Stimulated activated CD4-positive, alpha-beta T cell treated with anti-CD3 and anti-CD28 coated beads, Interleukin-4, amount 100 ng/mL, for 24 hours (primary cell): ENCODE measurements at places on chromosomes 13 and 19.

GRCh38 chr19:52190487-52191293, 838 bp downstream of the PPP2R1A start:
- no peak for DNase-seq

DNA sequence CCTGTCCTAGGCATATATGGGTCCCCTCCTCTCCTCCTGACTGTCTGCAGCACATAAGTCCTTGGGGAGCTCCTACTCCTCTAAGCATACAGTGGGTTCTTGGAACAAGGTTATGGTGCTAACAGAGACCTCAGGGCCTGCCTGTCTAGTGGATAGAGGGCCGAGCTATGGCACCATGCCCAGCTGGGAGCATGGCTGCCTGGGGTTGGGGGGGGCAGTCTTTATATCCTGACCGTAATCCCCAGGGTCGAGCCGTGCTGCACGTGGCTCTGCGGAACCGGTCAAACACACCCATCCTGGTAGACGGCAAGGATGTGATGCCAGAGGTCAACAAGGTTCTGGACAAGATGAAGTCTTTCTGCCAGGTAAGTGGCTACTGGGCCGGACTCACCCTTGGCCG, 3.3 kb downstream of the GPI start:
- no peak for DNase-seq

- no peak for DNase-seq
Measured at GRCh38 chr13:99896369-99897075, 75.0 kb downstream of the ZIC5 start.

DNA sequence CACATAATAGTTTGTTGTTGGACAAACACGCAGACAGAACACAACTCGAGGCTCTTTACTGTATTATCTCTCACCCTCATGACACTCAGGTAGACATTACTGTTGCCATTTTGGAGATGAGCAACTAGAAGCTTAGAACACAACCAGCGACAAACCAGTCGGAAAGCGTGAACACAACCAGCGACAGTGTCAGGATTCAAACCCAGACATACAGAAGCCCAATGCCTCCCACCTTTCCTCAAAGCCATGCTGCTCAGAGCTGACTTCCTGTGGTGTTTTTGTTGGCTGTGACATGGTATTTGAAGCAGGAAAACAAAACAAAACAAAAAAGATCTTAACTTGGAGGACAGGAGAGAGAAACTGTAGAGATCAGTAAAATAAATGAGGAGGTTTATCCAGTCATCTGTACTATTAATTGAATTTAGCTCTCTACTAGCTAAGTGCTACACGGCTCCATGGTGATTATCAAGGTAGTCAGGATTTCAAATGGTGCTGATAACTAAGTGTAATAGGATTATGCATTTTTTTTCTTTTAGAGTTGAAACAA, 92.1 kb downstream of the STARD13 start:
- no peak for DNase-seq

DNA sequence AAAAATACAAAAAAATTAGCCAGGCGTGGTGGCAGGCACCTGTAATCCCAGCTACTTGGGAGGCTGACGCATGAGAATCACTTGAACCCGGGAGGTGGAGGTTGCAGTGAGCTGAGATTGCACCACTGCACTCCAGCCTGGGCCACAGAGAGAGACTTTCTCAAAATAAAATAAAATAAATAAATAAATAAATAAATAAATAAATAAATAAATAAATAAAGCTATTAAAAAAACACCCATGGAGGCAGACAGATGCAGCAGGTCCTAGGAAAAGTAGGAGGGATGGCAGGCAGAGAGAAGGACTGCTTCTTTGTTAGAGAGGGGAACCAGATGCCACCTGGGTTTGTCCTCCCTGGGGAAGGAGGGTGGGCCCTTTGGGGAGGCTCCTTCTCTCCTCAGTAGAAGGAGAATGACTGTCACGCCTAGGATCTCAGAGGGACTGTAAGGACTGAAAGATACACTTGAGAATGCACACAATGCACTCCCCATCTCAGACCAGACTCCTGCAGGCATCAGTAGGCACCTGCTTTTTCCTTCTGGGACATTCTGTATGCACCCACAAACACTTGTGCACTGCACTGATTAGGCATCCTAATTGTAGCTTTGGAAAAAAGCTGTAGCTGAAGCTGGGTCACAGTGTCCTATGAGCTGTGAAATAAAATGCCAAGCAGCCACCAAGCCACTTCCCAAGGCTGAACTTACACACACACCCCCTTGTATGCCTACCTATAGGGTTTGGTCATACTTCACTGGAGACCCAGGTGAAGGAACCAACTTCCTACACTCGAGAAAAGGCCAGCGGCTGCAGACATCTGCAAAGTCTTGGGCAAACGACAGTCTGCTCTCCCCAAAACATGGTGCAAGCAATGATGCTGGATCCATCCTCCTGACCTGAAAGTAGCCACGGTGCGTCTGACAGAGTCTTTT, 18.9 kb upstream of the SLC35E1 start:
- DNase-seq = no peak

- DNase-seq = no peak
Measured at GRCh38 chr13:111482806-111483620, 162.6 kb downstream of the TEX29 start.

GRCh38 chr13:106284358-106284757, 251.1 kb downstream of the EFNB2 start:
- DNase-seq = no peak

DNA sequence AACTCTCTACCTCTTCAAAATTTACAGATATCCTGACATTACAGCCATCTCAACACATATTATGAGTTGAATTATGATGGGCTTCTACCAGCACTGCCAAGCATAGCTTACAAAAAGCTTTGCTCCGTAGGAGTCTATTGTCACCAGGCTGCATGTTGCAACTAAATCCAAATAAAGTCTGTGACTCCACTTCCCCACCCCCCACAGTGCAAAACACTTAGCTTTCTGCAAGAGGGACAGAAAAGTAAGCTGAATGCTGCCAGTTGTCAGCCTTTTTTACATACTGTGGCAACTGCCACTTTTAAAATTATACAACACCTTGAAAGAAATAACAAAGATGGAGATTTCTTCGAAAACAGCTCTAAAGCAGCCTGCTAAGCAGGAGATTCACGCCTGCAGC, 189.1 kb downstream of the FGF14 start:
- DNase-seq = no peak

GRCh38 chr19:1015782-1016646, 4.9 kb downstream of the TMEM259 start:
- no peak for DNase-seq

- peak; percentile 64 for DNase-seq
Measured at GRCh38 chr19:16586991-16587832, 15.0 kb upstream of the SLC35E1 start.

GRCh38 chr19:17889609-17890214, 18.0 kb downstream of the SLC5A5 start:
- no peak for DNase-seq

GRCh38 chr19:57421037-57421436, 10.1 kb downstream of the ZNF17 start:
- DNase-seq = no peak

- DNase-seq = no peak
Measured at GRCh38 chr13:23986619-23987018, 89.3 kb upstream of the C1QTNF9B start.

DNA sequence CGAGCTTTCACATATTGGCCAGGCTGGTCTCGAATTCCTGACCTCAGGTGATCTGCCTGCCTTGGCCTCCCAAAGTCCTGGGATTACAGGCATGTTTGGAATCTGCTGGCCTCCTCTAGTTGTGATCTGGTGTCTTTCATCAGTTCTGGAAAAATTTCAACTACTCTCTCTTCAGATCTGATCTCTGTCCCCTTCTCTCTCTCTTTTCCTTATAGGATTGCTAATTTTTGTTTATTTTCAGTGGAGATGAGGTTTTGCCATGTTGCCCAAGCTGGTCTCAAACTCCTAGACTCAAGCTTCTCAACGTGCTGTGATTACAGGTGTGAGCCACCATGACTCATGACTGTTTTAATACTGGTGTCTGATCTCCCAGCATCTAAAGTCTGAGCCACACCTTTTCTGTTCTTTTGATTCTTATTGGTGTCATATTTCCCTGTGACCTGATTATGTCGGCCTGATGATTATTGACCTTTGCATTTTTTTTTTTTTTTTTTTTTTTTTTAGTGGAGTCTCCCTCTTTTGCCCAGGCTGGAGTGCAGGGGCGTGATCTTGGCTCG, 10.4 kb upstream of the NANOS2 start:
- DNase-seq = no peak

GRCh38 chr13:46679369-46680120, 117.4 kb downstream of the ESD start:
- DNase-seq = peak; percentile 12

DNA sequence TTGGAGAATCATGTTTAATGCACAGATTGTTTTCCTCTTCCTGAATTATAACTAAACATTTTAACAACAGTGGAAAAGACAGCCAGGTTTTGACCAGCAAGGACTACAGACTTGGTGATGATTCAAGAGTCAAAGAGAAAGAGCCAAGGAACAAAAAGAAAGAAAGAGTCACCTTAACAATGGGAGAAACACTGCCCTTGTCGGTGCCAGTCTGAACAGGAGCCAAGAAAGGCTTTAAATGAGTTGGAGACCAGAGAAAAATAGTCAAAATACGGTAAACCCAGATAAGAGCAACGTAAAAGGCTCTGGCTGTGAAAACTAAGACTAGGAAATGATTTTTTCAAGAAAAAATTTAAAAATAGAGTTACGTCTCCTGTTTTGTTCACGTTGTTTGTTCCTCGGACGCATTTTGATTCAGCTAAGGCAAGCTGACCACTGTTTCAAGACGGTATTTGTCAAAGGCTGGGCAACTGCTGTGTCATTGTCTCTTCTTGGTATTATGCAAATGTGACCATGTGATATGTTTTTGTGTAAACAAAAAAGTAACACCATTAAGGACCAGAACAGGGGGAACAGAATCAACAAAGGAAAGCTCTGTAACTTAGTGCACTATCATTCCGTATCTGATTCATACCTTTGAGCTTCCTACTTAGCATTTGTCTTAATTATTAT, 634.5 kb downstream of the LIG4 start:
- no peak for DNase-seq

DNA sequence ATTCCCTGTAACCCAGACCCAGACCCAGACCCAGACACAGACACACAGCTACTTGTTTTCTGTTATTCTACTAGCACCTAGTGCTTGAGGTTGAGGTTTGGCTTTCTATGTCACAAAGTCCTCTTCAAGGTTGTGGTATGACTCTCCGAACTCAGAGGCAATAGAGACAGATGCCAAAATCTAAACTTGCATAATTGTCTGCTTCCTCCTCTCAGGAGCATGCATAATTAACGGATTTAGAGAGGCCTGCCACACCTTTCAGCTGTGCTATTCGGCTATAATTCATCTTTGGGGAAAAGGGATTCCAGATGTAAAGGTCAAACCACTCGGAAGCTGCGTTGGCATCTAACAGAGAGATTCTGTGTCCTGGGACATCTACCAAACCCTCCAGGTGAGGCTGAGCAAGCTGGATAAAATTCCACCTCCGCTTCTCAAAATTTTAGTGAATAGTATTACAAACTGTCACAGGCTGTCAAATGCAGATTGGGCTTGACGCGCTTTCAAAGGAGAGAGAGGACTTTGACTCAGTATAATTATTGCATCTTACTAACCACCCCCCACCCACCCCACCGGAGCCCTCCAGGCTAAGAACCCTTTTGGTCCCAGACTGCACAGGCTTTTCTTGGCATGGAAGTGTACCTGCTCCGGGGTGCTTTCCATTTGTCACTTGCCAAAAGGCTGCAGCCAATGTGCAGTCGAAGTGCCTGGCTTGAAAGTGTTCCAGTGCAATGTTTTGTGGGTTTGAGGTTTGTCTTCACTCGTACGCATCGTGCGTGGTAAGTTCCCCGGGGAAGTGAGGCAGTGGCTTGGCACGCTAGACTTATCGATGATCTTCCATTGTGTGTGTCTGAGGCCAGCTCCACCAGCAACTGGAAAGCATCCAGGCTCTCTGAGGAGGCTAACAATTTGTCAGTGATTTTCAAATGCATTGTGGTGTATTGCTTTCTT, 194.1 kb downstream of the TDRD3 start:
- no peak for DNase-seq
